Activated CD4-positive, alpha-beta memory T cell treated with anti-CD3 and anti-CD28 coated beads for 36 hours (primary cell): ENCODE measurements at places on chromosomes 5 and 9. TPM values are rescaled to one million over a fixed set of nuclear protein-coding genes. Genes with fewer than 3 reads are reported as not detected.

The SLC6A18 gene
- not detected for total RNA-seq

The CTXN3 gene
- total RNA-seq, result not detected

The GALNT12 gene
- 6.3 TPM for total RNA-seq

The SMIM23 gene
- not detected for total RNA-seq

The SHISAL2B gene
- not detected for total RNA-seq

The RABEPK gene
- total RNA-seq, result 21.9 TPM

The SPINK6 gene
- not detected for total RNA-seq

The LCN15 gene
- not detected for total RNA-seq

The NPDC1 gene
- 42.6 TPM for total RNA-seq

The LSM11 gene
- total RNA-seq, result 7.4 TPM
